IMR-90 (cell line): ENCODE measurements at places on chromosomes 2 and 18. TPM values are rescaled to one million over a fixed set of nuclear protein-coding genes. Genes with fewer than 3 reads are reported as not detected.

EML6 gene
- polyA plus RNA-seq = 0.14 and 0.19 TPM in 2 replicates

AKAIN1 gene
- not detected in 2 replicates for polyA plus RNA-seq

ARHGAP15 gene
- polyA plus RNA-seq = not detected in 2 replicates

SERPINB11 gene
- 0.12 TPM in 1 of 2 replicates, not detected in the other for polyA plus RNA-seq

NLRC4 gene
- not detected in 2 replicates for polyA plus RNA-seq

GAD1 gene
- polyA plus RNA-seq = not detected in 2 replicates

COL3A1 gene
- 326 and 402 TPM in 2 replicates for polyA plus RNA-seq

SPP2 gene
- not detected in 2 replicates for polyA plus RNA-seq

PIK3C3 gene
- 34.7 and 41.2 TPM in 2 replicates for polyA plus RNA-seq

TMEM37 gene
- 0.30 and 0.39 TPM in 2 replicates for polyA plus RNA-seq

STAMBP gene
- 29.7 and 29.8 TPM in 2 replicates for polyA plus RNA-seq

RAPH1 gene
- 5.2 and 7.5 TPM in 2 replicates for polyA plus RNA-seq

KIAA2012 gene
- 0.04 and 0.09 TPM in 2 replicates for polyA plus RNA-seq

TNS1 gene
- polyA plus RNA-seq = 40.3 and 41.1 TPM in 2 replicates

ERCC3 gene
- 48.2 and 52.0 TPM in 2 replicates for polyA plus RNA-seq

RSAD2 gene
- not detected in 2 replicates for polyA plus RNA-seq

TMEM237 gene
- 27.8 and 29.4 TPM in 2 replicates for polyA plus RNA-seq

GPR55 gene
- polyA plus RNA-seq = 0.03 TPM in 1 of 2 replicates, not detected in the other

PRKAG3 gene
- not detected in 2 replicates for polyA plus RNA-seq

WDSUB1 gene
- polyA plus RNA-seq = 3.9 and 4.8 TPM in 2 replicates

REG3A gene
- not detected in 2 replicates for polyA plus RNA-seq

ZNF804A gene
- polyA plus RNA-seq = 2.7 and 2.9 TPM in 2 replicates

FSIP2 gene
- polyA plus RNA-seq = 0.02 TPM in 1 of 2 replicates, not detected in the other

DSEL gene
- polyA plus RNA-seq = 13.7 and 16.8 TPM in 2 replicates

SFT2D3 gene
- polyA plus RNA-seq = 3.1 TPM in 2 replicates

UNC80 gene
- polyA plus RNA-seq = not detected in 2 replicates

MOCOS gene
- 0.87 and 1.1 TPM in 2 replicates for polyA plus RNA-seq

GKN2 gene
- polyA plus RNA-seq = not detected in 2 replicates

PLA2R1 gene
- polyA plus RNA-seq = 0.24 and 0.43 TPM in 2 replicates

CCDC142 gene
- 11.1 and 14.0 TPM in 2 replicates for polyA plus RNA-seq
